ENCODE measurements at places on chromosomes 3 and 15.

- DNase-seq: peak; percentile 17
Observed at GRCh38 chr3:160707187-160707794, 30.3 kb downstream of the ARL14 start.

GRCh38 chr15:23686466-23687142 lies 501 bp downstream of the NDN start:
- DNase-seq: no peak

DNA sequence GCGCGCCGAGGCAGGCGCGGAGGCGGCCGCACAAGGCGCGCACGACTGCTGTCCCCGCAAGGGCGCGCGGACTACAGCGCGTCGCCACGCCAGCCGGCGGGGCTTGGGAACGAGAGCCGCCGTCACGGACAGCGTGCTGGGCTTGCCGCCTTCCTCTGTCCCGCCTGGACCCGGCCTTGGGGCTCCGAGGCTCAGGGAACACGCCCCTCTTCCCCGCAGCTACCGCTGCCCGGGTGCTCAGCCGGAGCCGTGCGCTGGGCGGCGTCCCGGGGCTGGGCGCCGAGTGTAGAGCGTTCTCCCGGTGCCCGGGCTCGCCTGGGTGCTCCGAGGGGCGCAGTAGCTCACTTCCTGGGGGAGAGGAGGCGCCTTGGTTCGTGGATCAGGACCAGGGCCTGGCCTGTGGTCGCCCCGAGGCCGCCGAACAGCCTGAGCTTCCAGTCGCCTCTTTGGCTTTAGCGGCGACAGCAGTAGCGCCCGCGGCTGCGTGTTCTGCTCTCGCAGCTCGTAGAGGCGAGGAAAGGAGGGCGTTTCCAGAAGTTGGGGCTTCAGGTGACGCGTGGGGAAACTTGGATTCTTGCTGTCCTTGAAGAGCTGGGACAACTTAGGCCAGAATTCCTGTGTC lies 226.7 kb upstream of the C2CD4B start:
- peak; percentile 46 for DNase-seq

DNA sequence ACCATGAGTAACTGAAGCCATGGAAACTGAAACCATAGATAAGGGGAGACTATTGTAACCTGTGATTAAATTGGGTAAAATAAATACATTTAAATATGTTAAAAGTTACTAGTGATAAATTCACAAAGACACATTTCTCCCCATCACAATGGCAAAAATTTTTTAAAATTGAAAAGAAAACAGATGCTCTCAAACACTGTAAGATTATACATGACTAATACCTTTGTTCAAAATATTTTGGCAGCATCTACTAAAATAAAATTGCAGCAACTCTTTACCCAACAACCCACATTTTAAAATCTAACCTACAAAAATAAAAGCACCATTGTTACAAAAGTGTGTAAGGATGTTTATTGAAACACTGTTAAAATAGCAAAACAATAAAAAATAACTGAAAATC lies 93.3 kb downstream of the CLASP2 start:
- no peak for DNase-seq

- no peak for DNase-seq
Observed at GRCh38 chr15:90838139-90838538, 30.2 kb upstream of the FURIN start.
